ENCODE measurements at places on chromosomes 4 and X.

GRCh38 chr4:158015241-158015640 is 157.6 kb downstream of the GASK1B start:
- DNase-seq: no peak

DNA sequence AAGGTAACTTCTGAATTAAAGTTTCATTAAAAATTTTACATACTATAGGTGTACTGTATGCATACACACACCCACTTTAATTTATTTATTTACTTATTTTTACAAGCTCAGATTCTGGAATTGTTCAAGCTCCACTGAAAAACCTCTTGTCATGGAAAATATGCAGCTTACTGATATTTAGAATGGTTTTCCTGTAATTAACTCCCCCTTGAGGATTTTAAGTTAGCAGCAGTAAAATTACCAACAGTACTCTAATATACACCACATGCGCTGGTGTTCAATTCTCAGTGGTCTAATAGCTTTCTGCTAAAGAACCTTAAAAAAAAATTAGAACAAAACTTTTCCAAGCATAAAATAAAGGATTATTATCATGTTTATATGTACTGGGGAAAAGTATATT is 12.0 kb downstream of the MAB21L2 start:
- DNase-seq: no peak

GRCh38 chrX:25762656-25763055 is 375.5 kb upstream of the MAGEB18 start:
- DNase-seq: no peak

DNA sequence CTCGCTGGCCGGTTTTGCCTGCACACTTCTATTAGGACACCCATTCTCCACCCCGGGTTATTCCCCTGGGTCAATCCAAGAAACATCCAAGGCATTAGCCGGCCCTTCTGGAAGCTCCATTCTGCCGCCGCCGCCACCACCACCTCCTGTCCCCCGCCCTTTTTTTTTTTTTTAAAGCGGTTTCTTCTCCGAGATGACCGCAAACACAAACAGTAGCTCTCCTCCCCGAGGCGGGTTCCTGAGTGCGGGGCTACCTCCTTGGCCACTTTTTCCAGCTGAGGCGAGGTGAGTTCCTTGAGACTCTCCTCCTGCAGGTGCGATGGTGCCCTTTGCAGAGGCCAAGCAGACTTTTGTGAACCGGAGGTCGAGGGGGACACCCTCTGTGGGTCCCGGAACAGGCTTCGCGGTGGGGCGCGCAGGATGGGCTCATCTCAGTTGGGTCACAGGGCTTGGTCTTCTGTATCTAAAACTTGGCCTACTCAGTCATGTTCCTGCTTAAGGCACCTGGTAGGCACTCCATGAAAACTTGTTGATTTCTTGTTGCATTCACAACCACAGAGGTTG is 930 bp downstream of the NWD2 start:
- no peak for DNase-seq

GRCh38 chr4:187921946-187922623 is 73.5 kb upstream of the ZFP42 start:
- no peak for DNase-seq

DNA sequence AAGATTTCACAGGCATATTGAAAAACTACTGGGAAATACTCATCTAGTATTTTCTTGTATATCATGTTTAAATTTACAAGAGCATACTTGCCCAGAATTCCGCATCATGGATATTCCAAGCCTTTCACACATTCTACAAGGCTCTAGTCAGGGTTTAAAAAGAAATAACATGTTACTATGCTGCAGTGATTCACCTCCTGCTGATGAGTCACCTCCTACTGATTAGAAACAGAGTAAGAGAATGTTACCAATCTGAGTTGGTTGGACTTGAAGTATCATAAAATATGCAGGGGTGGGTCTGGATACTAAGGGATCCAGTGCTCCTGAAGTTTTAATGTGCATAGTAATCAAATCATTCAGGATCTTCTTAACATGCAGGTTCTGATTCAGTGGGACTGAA is 192.0 kb upstream of the ANK2 start:
- DNase-seq: no peak

DNA sequence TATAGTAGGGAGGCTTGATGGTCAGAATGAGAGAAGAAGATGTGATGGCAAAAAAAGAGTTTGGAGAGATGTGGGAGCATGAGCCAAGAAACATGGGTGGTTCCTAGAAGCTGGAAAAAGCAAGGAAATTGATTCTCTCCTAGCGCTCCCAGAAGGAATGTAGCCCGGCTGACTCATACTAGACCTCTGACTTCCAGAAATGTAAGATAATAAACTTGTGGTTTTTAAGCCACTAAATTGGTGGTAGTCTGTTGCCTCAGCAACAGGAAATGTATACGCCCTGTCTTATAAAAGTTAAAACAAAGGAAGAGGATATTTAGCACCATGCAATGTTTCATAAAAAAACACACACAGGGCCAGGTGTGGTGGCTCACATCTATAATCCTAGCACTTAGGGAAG is 182.7 kb upstream of the PCDH7 start:
- no peak for DNase-seq

- DNase-seq: peak; percentile 12
These were observed 25.0 kb downstream of the UTP14A start for GRCh38 chrX:129930941-129931410.

GRCh38 chrX:9646471-9647224 is 119.0 kb downstream of the GPR143 start:
- DNase-seq: no peak

GRCh38 chrX:136933611-136934145 is 53.2 kb upstream of the RBMX start:
- DNase-seq: no peak

DNA sequence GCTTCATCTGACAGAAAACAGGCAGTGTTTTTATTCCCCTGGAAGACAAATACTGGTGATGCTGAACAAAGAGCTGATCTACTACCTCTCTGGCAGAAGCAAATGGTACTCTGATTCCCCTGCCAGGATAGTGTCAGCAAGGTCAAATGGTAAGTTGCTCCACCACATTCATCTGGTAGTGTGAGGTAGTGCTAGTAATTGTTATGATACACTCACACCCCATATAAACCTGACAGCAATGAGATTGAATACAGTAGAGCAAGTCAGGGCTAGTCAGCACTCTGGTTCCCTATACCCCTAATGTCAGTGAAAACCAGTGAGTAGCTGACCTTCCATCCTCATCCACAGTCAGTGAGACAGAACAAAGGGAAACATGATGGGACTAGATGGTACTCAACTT is 3.4 kb upstream of the SPIN4 start:
- no peak for DNase-seq

DNA sequence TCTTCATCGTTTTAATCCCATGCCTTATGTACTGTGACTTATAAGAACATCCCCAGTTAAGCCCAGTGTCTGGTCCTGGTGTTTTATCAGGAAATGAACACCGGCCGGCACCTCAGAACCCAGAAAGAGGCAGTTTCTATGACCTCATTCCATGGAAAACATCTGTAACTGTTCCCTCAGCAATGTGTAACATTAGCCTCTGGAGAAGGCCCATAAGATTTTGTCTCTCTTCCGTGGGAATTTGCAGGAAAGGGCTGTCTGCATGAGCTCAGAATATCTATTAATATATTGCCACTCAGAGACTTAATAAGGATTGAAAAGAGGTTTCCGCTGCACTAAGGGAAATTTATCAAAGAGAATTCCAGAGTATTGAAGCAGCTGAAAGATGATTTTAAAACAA is 3.1 kb upstream of the TCEANC start:
- DNase-seq: no peak

- no peak for DNase-seq
These were observed 229.5 kb downstream of the STK32B start for GRCh38 chr4:5280828-5281227.

DNA sequence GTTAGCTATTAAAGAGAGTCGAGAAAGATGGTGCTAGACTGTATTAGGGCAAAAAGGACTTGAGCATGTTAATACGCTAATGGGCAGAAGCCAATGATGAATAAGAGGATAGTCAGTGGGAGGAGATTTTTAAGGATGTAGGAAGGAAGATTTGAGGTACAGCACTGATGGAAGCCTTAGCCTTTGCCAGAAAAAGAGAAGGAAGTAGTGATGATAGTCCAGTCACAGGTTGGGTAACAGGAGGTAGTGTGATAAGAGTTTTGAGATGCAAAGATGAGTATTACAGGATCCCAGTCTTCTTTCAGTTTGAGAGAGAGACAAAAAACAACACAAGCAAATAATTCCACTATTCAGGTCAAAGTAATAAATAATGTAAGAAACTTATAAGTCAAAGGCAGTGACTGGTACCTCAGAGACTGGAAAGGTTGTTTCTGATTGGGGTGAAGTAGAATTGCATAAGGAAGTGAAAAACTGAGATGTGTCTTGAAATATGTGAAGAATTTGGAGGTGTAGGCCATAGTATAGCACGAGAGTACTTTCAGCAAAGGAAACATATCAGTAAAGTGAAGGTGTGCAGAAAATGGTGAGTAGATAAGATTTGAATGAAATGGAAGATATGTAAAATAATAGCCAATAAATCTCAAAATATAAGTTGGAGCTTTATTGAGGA is 22.1 kb upstream of the NDNF start:
- no peak for DNase-seq

Data from NCI-H510A treated with DMSO at 0.1 percent for 48 hours (cell line).